ENCODE measurements at places on chromosomes 7 and 10. TPM values are rescaled to one million over a fixed set of nuclear protein-coding genes. Genes with fewer than 3 reads are reported as not detected.

Gene CYP3A4
- not detected for polyA plus RNA-seq

Gene EBF3
- polyA plus RNA-seq: not detected

Gene AASS
- polyA plus RNA-seq: not detected

Gene ZNF37A
- polyA plus RNA-seq: 4.2 TPM

Gene CLEC5A
- not detected for polyA plus RNA-seq
